Stromal cell of bone marrow (primary cell): ENCODE measurements at places on chromosomes 16 and 17.

- no peak for DNase-seq
Observed at GRCh38 chr17:82765371-82765770, 13.5 kb downstream of the TBCD start.

DNA sequence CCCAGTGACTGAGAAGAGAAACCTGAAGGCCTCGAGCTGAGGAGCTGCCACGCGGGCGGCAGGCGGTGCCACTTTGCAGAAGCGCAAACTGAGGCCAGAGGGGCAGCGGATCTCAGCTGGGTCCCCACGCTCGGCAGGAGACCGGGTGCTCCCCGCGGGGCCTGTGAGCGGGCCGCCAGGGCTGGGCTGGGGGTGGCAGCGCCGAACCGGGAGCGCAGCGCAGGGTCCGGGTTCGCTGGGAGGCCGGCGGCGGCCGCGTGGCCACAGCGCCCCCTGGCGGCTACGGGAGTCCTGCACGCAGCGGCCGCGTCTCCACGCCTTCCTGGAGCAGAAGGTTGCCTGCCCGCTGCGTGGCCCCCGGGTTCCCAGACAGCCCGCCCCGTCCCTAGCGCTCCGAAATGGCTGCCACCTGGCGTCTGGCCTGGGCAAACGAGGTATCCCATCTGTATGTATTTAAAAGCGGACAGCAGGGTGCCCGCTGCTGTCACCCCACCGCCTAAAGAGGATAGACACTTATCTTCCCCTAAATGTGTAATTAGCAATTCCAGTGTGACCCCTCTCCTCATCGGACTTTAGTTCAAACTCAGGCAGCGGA is 96.1 kb upstream of the CDH5 start:
- no peak for DNase-seq

- no peak for DNase-seq
Observed at GRCh38 chr17:1766382-1767135, 4.7 kb downstream of the SERPINF1 start.

- DNase-seq: no peak
Observed at GRCh38 chr16:11474617-11475291, 112.0 kb downstream of the LITAF start.

DNA sequence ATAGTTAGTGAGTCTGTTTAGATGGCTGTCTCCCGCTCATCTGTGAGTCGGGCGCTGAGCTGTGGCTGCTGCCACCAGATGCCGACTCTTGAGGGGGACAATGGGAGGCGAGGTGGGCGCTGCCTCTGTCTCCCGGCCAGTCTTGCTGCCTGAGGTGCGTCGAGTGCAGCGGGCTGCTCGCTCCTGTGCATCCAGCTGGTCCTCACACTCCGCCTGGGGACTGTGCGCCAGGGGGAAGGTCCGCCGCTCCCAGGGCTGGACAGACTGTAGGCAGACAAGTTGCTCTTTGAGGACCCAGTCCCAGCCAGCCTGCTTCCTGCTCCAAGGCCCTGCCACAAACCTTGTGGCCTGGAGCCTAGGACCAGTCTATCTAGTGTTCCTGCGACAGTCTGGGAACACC is 32.4 kb downstream of the STH start:
- DNase-seq: no peak

GRCh38 chr16:67112591-67113399 is 3.1 kb downstream of the PHAF1 start:
- DNase-seq: no peak

- peak; percentile 56 for DNase-seq
Observed at GRCh38 chr16:51431517-51432241, 280.6 kb upstream of the SALL1 start.

GRCh38 chr17:68346448-68346847 is 55.2 kb downstream of the ARSG start:
- no peak for DNase-seq

- DNase-seq: no peak
Observed at GRCh38 chr17:64348666-64349065, 42.0 kb downstream of the PECAM1 start.

- DNase-seq: no peak
Observed at GRCh38 chr16:77680496-77680895, 41.8 kb upstream of the NUDT7 start.

GRCh38 chr17:49635121-49635520 is 42.8 kb downstream of the SPOP start:
- no peak for DNase-seq

GRCh38 chr16:78597809-78598570 is 498.5 kb downstream of the WWOX start:
- no peak for DNase-seq

GRCh38 chr16:75942936-75943335 is 216.6 kb upstream of the CPHXL start:
- DNase-seq: peak; percentile 2

DNA sequence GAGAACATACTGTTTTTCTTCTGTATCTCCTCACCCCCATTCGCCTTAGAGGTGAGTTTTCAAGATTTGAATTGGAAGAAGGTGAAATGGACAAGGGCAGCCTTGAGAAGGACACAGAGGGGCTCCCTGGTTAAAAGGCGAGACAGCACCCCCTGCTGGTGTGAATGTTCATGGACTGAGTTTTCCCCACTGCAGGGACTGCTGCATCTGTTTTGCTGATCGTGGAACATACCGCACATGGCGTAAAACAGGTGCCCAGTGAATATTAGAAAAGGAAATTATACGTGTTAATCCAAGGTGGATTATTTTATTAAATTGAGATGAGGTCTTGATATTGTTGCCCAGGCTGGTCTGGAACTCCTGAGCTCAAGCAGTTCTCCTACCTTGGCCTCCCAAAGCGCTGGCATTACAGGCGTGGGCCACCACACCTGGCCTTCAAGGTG is 54.5 kb downstream of the NDE1 start:
- peak; percentile 36 for DNase-seq

DNA sequence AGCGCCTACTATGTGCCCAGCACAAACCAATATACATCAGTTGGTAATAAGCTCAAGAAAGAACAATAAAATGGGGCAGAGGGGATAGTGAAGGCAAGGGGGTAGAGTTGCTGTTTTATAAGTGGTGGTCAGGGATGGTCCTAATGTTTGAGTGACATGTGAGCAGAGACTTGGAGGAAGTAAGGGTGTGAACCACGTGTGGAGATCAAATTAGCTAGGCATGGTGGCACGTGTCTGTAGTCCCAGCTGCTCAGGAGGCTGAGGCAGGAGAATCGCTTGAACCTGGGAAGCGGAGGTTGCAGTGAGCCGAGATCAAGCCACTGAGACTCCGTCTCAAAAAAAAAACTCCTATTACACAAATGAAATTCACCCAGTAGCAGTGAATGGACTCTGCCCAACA is 56.5 kb downstream of the IRX6 start:
- DNase-seq: no peak

GRCh38 chr16:50257876-50258275 is 8.5 kb upstream of the ADCY7 start:
- DNase-seq: no peak

- no peak for DNase-seq
Observed at GRCh38 chr16:57808589-57809228, 6.4 kb upstream of the KIFC3 start.

DNA sequence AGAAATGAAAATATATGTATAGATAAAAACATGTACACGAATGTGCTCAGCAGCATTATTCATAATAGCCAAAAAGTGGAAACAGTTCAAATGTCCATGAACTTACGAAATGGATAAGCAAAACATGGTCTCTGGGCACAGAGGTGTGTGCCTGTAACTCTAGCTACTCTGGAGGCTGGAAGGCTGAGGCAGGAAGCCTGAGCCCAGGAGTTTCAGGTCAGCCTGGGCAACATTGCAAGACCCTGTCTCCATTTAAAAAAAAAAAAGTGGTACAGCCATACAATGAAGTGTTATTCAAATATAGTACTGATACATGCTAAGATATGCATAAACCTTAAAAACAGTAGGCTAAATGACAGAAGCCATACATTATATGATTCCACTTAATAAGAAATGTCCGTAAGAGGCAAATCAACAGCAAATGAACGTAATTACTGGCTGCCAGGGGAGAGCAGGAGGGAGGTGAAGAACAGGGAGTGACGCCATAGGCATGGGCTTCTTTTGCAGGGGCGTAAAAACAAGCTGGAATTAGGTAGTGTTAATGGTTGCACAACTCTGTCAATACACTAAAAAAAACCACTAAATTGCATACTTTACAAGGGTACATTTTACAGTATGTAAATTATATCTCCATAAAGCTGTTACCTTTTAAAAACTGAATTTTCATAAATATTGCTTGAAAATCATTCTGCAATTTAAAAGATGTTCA is 87.2 kb upstream of the PLEKHM1 start:
- DNase-seq: no peak

DNA sequence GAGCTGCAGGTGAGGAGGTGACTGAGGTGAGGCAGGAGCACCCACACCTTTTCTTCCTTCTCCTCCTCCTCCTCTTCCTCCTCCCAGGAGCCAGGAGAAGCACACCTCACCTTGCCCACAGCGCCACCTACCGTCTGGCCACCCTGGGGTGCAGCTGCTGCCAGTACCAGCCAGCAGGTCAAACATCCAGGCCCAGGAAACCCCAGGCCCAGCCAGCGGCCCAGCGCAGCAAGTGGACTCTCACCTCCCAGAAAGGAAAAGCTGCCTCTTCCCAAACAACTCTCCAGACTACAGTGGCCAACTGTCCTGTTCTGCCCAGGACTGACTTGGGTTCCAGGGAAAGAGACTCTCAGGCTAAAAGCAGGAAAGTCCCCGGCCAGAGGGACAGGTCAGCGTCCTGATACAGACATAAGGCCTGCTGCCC is 22.7 kb downstream of the PEMT start:
- DNase-seq: no peak

- DNase-seq: no peak
Observed at GRCh38 chr17:73480740-73481139, 163.5 kb downstream of the SDK2 start.

DNA sequence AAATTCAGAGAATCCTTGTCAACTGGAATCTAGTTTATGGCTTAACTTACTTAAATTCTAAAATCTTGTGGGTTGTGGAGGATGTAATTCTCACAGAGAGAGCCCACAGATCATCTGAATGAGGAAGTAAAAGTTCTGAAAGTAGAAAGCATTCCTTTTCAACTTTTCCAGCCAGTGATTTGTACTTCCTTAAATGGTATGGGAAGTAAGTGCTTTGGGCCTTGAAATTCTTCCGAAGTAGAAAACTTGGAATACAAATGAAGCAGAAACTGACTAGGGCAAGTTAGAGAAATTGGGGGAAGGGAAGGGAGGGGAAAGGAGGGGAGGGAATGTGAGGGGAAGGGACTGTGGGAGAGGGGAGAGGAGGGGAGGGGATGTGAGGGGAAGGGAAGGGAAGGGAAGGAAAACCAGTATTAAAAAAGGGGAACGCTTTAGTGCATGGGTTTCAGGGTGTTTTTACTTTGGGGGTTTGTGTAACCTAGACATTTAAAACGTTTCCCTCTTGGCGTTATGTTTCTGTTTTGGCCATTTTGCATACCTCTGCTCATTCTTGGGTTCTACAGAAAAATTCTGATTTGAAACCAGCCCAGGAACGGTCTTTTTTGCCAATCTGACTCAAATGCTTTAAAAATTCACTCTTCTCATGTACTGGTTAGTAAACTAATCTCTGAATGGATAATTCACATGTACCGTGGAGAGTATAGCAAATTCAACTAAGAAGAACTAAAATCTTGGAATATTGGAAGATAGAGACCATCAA is 15.5 kb upstream of the SNTB2 start:
- DNase-seq: no peak

DNA sequence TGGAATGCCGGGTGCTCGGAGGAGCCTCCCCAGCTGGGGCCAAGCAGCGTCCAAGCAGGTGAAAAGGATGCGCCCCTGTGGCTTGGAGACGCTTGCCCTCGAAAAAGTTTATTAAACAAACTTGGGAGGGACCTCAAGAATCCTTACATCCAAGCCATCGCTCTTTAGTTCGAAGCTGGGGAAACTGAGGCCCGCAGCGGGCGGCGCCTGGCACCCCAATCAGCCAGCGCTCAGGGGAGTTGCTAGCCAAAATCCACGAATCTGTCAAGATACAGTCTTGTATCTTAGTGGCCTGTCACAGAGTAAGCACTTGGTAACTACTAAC is 553 bp upstream of the B9D1 start:
- DNase-seq: no peak

DNA sequence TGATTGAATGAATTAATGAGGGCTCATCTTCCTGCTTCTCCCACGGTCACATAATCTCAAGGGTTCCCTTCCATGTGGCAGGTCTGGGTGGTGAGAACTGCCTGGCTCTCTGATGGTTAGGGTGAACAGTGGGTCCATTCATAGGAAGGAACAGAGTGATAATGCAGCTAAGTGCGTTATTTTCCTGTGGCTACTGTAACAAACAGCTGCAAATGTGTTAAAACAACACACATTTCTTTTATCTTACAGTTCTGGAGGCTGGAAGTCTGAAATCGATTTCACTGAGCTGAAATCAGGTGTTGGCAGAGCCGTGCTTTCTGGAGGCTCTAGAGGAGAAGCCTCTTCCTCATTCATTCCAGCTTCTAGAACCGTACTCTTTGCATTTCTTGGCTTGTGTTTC is 95.3 kb downstream of the BMERB1 start:
- DNase-seq: no peak

DNA sequence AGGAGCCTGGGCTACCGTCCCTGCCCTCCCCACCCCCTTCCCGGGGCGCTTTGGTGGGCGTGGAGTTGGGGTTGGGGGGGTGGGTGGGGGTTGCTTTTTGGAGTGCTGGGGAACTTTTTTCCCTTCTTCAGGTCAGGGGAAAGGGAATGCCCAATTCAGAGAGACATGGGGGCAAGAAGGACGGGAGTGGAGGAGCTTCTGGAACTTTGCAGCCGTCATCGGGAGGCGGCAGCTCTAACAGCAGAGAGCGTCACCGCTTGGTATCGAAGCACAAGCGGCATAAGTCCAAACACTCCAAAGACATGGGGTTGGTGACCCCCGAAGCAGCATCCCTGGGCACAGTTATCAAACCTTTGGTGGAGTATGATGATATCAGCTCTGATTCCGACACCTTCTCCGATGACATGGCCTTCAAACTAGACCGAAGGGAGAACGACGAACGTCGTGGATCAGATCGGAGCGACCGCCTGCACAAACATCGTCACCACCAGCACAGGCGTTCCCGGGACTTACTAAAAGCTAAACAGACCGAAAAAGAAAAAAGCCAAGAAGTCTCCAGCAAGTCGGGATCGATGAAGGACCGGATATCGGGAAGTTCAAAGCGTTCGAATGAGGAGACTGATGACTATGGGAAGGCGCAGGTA is 762 bp downstream of the CDK12 start:
- no peak for DNase-seq

DNA sequence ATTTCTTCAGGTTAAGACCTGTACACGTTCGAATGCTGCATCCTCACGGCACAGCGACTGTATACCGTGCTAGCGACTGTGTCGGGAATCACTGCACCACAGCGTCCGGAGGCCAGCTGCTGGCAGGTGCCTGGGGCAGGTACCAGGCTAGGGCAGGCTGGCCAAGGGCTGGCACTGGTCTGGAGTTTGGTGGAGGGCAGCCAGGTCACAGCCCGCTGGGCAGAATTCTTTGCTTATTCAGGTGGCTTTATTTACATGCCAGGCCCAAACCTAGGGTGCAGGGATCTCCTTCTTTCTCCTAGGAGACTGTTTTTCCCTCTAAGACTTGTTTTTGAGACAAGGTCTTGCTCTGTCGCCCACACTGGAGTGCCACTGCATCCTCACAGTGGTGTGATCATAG is 37.9 kb downstream of the COTL1 start:
- DNase-seq: no peak
